ENCODE measurements at places on chromosomes 12 and 14. TPM values are rescaled to one million over a fixed set of nuclear protein-coding genes. Genes with fewer than 3 reads are reported as not detected.

DNA sequence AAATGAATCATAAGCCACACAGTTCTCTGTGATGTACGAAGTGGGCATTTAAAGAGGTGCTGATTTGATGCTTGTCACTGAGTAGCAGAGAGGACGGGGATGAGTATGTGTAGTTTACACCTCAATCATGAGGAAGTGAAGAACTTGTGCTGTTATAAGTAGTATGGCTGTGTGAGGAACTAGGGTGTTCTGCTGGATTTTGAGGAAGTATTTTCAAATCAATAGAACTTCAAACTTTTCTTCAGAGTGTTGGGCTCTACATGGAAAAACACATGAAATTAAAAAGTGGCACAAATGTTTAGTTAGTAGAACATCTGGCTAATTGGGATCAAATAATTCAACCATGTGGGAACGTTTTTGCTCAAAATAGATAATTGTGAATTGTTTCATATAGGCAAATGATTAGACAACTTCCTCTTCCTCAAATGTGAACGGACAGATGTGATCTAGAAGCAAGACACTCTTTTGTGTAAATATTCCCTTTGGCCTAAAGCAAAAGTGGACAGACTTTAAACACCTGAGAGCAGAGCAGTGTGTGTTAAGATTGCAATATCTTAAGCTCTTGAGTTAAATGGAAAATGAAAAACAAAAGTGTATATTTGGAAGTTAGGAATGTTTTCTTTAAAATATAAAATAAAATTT lies 168.5 kb downstream of the NAV3 start:
- no peak for DNase-seq
- no peaks in the 10 kb centered on the region for H3K27me3 ChIP-seq
- peaks cover 38% of the 10 kb centered on the region for H3K36me3 ChIP-seq

Gene C14orf180
- not detected for total RNA-seq

DNA sequence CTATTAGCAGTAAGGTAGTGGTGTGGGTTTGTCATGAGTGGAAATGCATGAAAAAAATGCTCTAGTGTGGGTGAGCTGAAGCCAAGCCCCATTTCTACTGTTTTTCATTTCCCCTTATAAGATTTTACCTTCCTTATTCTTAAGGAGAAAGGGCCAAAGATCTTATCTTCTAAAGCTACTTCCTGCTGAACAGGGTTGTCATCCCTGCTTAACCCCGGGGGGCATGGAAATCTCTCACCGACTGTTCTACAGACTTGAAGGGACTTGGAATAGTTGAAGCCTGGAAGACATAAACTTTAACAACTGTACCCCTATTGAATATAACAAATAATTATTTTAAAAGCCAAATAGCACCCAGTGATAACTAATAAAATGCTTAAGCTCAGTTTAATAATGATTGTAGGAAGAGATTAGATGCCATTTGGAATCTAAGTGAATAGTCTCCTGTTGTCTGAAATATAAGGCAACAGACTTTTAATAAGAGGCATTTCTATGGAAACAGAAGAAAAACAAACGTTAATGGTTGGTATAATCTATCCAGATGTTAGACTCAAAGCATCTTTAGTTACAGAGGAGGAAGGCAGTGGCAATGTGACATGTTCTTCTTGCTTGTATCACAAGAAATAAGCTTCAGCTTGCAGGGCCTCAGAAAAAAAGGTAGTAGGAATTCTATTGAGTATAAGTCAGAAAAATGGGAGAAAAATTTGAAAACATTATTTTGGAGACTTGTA lies 1.8 kb upstream of the GMFB start:
- DNase-seq, result no peak
- no peak overlapping the region for H3K27ac ChIP-seq
- peaks cover 38% of the 10 kb centered on the region for H3K4me1 ChIP-seq
- H3K4me3 ChIP-seq, result no peak overlapping the region
- H3K36me3 ChIP-seq, result peaks cover 20% of the 10 kb centered on the region
- H3K27me3 ChIP-seq, result peaks cover 2% of the 10 kb centered on the region

Gene RD3L
- not detected for total RNA-seq

- H3K36me3 ChIP-seq, result no peaks in the 10 kb centered on the region
- H3K27ac ChIP-seq, result no peak overlapping the region
- H3K4me1 ChIP-seq, result no peaks in the 10 kb centered on the region
- peaks cover 2% of the 10 kb centered on the region for H3K27me3 ChIP-seq
- no peak for DNase-seq
Measured at GRCh38 chr12:42262271-42262670, 24.2 kb upstream of the YAF2 start.

DNA sequence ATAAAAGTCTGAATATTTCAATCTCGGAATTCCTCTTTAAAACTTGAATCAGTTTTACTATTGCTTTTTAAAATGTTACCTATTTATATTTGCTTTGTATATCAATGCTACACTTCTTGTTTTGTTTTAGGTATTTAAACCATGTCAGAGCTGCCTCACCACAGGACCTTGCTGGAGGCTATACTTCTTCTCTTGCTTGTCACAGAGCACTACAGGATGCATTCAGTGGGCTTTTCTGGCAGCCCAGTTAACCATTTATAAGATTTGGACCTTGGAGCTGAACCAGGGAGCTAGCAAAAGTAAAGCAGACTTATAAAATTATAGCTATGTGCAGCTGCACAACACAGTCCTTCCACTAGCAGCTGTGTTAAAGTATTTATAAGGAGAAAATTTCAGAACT lies 12.8 kb downstream of the TRMT5 start:
- peaks cover 14% of the 10 kb centered on the region for H3K4me1 ChIP-seq
- no peak for DNase-seq
- H3K4me3 ChIP-seq, result no peak overlapping the region
- H3K27me3 ChIP-seq, result no peaks in the 10 kb centered on the region
- H3K27ac ChIP-seq, result no peak overlapping the region
- peaks cover 10% of the 10 kb centered on the region for H3K36me3 ChIP-seq

DNA sequence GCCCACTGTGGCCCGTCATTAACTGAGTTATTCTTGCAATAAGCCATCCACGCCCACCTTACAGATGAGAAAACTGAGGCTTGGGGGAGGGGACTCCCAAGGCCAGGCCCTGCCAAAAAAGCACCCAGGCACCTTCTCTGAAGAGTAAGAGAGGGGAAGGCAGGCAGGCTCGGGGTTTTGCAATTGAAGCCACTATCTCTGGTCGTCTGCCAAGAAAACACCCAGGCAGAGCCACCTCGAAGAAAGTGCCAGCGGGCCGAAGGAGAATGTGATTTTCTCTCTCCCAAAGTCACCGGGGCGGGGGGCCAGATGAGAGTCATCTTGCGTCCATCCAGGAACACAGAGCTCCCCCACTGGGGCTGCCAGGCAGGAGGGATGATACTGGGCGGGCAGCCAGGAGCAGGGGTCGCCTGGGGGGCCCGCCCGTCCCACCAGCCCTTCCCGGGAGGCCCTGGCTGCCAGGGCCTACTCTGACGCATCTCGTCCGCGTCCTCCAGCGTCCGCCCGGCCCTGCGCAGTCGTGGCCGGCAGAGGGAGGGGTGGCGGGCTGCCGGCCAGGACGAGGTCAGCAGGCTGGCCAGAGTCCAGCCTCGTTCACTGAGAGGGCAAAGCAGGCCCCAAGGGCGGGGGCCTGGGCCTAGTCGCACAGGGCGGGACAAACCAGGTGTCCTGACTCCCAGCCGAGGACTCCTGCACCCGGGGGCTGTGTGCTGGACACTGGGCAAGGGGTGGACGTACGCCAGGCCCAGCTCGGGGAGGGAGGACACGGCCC lies 74.3 kb downstream of the RFLNA start:
- peak overlapping the region; percentile 89 for H3K27ac ChIP-seq
- DNase-seq, result peak; percentile 89
- H3K27me3 ChIP-seq, result peaks cover 13% of the 10 kb centered on the region
- peak overlapping the region; percentile 43 for H3K4me3 ChIP-seq
- peaks cover 11% of the 10 kb centered on the region for H3K36me3 ChIP-seq

Gene TCL1B
- total RNA-seq, result not detected

GRCh38 chr12:110174373-110174996 lies 50.3 kb downstream of the IFT81 start:
- H3K4me1 ChIP-seq, result peaks cover 9% of the 10 kb centered on the region
- H3K4me3 ChIP-seq, result no peak overlapping the region
- H3K27me3 ChIP-seq, result no peaks in the 10 kb centered on the region
- peaks cover 5% of the 10 kb centered on the region for H3K36me3 ChIP-seq
- no peak overlapping the region for H3K27ac ChIP-seq

GRCh38 chr12:49340971-49341776 lies 4.2 kb upstream of the C1QL4 start:
- H3K27ac ChIP-seq, result no peak overlapping the region
- no peaks in the 10 kb centered on the region for H3K36me3 ChIP-seq
- H3K4me1 ChIP-seq, result peaks cover 28% of the 10 kb centered on the region
- H3K27me3 ChIP-seq, result peaks cover 38% of the 10 kb centered on the region
- no peak for DNase-seq

- H3K36me3 ChIP-seq, result peaks cover 16% of the 10 kb centered on the region
- H3K27ac ChIP-seq, result no peak overlapping the region
- no peak overlapping the region for H3K4me3 ChIP-seq
Measured at GRCh38 chr12:823028-823698, 70.8 kb downstream of the WNK1 start.

GRCh38 chr14:42185718-42186117 lies 579.0 kb downstream of the LRFN5 start:
- DNase-seq, result no peak
- no peaks in the 10 kb centered on the region for H3K27me3 ChIP-seq
- no peak overlapping the region for H3K4me3 ChIP-seq
- no peaks in the 10 kb centered on the region for H3K4me1 ChIP-seq

DNA sequence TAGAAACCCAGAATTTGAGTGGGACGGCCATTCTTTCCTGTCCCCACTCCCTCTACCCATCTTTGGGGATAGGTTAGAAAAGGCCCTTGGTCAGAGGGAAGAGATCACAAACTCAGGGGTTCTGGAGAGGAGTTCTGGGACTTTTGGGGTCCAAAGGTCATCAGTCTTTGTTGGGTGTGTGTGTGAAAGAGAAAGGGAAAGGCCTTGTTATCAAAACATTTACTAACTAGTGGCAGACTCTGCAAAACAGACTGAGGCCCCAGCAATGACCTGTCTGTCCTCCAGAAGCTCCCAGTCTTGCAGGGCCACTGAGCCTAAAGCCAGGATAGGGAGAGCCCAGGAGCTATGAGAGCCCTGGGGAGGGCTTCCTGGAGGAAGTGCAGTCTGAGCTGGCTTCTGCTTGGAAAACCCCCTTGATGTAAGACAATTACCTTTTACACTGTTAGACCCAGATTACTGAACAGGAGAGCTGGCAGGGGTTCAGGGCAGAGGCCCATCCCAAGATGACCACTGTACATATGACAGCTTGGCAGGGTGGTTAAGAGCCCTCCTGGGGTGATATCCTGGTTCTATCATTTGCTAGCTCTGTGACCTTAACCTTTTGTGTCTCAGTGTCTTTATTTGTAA lies 429.1 kb upstream of the CCDC196 start:
- DNase-seq, result no peak
- H3K36me3 ChIP-seq, result no peaks in the 10 kb centered on the region
- no peaks in the 10 kb centered on the region for H3K27me3 ChIP-seq
- no peaks in the 10 kb centered on the region for H3K4me1 ChIP-seq

DNA sequence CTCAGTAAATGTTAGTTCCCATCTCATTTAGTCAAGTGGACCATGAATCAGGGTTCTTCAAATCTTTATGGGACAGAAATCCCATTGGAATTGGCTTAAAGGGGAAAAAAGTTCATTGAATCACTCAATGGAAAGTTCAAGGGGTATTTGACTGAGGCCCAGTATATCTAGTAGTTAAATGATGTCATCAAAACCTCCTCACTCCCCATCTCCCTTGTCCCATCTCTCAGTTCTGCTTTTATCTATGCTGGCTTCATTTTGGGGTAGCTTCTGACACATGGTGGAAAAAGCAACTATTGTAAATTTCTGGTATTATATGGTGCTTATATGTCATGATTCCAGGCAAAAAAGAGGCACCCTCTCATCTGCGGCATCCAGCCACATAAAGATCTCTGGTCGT lies 51.9 kb downstream of the DAAM1 start:
- no peak overlapping the region for H3K27ac ChIP-seq
- no peak for DNase-seq
- H3K36me3 ChIP-seq, result 0 out of 2 replicates have a peak, but pooled peaks cover 5% of the 10 kb centered on the region
- no peaks in the 10 kb centered on the region for H3K27me3 ChIP-seq
- H3K4me1 ChIP-seq, result peaks cover 13% of the 10 kb centered on the region

DNA sequence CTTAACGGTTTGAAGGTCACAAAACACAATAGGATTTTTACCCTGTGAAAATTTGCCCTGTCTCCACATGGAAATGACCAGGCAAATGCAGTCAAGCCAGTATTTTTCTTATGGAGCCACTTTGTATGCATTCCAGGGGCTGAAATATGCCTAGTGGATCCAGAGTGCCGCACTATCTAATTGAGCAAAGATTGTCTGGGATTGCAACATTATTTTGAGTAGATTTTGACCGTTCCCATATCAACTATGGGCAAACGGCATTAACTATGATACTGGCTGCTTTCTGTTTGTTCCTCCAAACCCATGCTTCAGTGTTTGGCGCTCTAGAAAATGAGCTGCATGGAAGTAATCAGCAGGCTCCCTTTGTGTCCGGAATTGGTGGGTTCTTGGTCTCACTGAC lies 223.0 kb downstream of the BTG1 start:
- no peak for DNase-seq
- H3K27me3 ChIP-seq, result peaks cover 1% of the 10 kb centered on the region
- H3K4me3 ChIP-seq, result no peak overlapping the region
- peaks cover 18% of the 10 kb centered on the region for H3K4me1 ChIP-seq
- no peaks in the 10 kb centered on the region for H3K36me3 ChIP-seq
- H3K27ac ChIP-seq, result no peak overlapping the region

DNA sequence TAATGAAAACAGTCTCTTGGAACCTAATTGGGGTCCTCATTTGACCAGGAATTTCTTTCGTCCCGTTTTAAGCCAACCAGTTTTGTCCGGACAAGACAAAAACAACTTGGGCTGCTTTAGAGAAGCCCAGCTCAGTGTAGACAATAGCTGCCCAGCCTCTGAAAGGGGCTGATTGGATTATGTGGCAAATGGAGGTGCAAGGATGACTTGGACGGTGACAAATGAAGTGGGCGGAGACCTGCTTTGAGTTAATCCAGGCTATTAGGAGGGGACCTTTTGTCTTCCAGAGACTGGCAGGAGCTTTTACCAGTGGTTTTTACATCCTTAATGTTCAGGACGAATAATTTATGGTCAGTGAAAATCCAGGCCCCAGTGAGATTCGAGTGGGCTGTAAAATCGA lies 4.8 kb downstream of the MEG3 start:
- H3K27me3 ChIP-seq, result peaks cover 44% of the 10 kb centered on the region
- peaks cover 49% of the 10 kb centered on the region for H3K36me3 ChIP-seq
- no peak overlapping the region for H3K4me3 ChIP-seq
- H3K4me1 ChIP-seq, result peaks cover 25% of the 10 kb centered on the region
- no peak for DNase-seq

Gene KRT3
- total RNA-seq, result not detected

- H3K27me3 ChIP-seq, result peaks cover 26% of the 10 kb centered on the region
- H3K4me1 ChIP-seq, result peaks cover 9% of the 10 kb centered on the region
- no peaks in the 10 kb centered on the region for H3K36me3 ChIP-seq
- H3K4me3 ChIP-seq, result no peak overlapping the region
Measured at GRCh38 chr12:53747095-53747494, 4.7 kb downstream of the CISTR start.

Gene STAC3
- 0.55 TPM for total RNA-seq

DNA sequence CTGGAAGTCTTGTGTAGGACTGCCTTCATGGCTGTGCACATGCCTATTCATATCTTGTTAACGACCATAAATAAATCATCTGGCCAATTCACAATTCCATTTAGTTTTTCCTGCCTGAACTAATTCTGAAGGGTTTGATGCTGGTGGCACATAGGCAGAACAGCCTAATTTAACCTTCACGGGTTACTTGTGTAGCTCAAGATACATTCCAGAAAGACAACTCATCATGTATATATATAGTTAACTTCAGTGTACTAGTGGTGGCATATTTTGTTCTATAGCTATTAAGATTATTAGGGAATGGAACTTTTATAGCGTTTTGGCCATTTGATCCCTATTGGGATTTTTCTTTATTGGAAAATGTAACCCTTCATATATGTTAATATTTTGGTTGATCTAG lies 31.4 kb downstream of the CFAP54 start:
- no peak overlapping the region for H3K27ac ChIP-seq
- no peak overlapping the region for H3K4me3 ChIP-seq
- H3K36me3 ChIP-seq, result no peaks in the 10 kb centered on the region
- peaks cover 3% of the 10 kb centered on the region for H3K27me3 ChIP-seq
